ENCODE measurements at places on chromosomes 6 and 20. TPM values are rescaled to one million over a fixed set of nuclear protein-coding genes. Genes with fewer than 3 reads are reported as not detected.

Gene LRRC73
- not detected for total RNA-seq

Gene PRL
- not detected for total RNA-seq

Gene OR10C1
- not detected for total RNA-seq

Gene LCA5
- 0.42 TPM for total RNA-seq

Gene RAET1L
- 0.10 TPM for total RNA-seq

Gene C6orf163
- 2.0 TPM for total RNA-seq

Gene CCDC28A
- 22.7 TPM for total RNA-seq

Gene GABRR2
- 0.63 TPM for total RNA-seq

Gene VSX1
- total RNA-seq, result not detected

Gene CPXM1
- 0.10 TPM for total RNA-seq

Gene MYB
- total RNA-seq, result 4.8 TPM

Gene KIAA0408
- 1.0 TPM for total RNA-seq

Gene KCNB1
- total RNA-seq, result under 0.01 TPM

Gene PLEKHG1
- 12.5 TPM for total RNA-seq

Gene TMEM170B
- total RNA-seq, result 17.5 TPM

Gene BCAS1
- total RNA-seq, result 0.84 TPM

Gene GPLD1
- total RNA-seq, result 0.42 TPM

Gene PGM3
- total RNA-seq, result 23.9 TPM

Gene PGC
- total RNA-seq, result 0.10 TPM

Gene KCTD20
- total RNA-seq, result 84.8 TPM

Gene CLPSL1
- total RNA-seq, result not detected

Gene TPD52L1
- 0.31 TPM for total RNA-seq

Gene PPP1R3G
- 0.31 TPM for total RNA-seq

Gene ANGPT4
- total RNA-seq, result not detected

Gene AKAP12
- total RNA-seq, result 0.31 TPM

Gene POM121L2
- not detected for total RNA-seq

Gene GTSF1L
- total RNA-seq, result not detected

Gene REM1
- 0.10 TPM for total RNA-seq

Gene GABBR1
- total RNA-seq, result 18.6 TPM

Gene SPTLC3
- total RNA-seq, result 1.0 TPM

Gene ADGRB3
- 0.10 TPM for total RNA-seq

Gene GHRH
- not detected for total RNA-seq

Gene FAM209B
- 0.52 TPM for total RNA-seq

Gene COL9A3
- total RNA-seq, result not detected

Gene WTAP
- 267 TPM for total RNA-seq

Gene GSS
- total RNA-seq, result 17.2 TPM

Gene PAQR8
- total RNA-seq, result 2.0 TPM

Gene ENPP3
- 0.73 TPM for total RNA-seq

Gene RNF144B
- 26.1 TPM for total RNA-seq

Gene KIF25
- total RNA-seq, result not detected

Gene BPIFB4
- total RNA-seq, result not detected

Gene PPIL6
- total RNA-seq, result 1.9 TPM

Gene CRIP3
- total RNA-seq, result 0.84 TPM

Gene PTK6
- total RNA-seq, result 0.52 TPM

Gene OR2J3
- not detected for total RNA-seq

Gene TBX18
- total RNA-seq, result under 0.01 TPM

Gene RGS17
- not detected for total RNA-seq

Gene DPPA5
- not detected for total RNA-seq

Gene VAPB
- 10.5 TPM for total RNA-seq

Gene RAD21L1
- total RNA-seq, result 0.10 TPM

Gene GTF3C6
- total RNA-seq, result 16.5 TPM

Gene CST4
- total RNA-seq, result not detected
